ENCODE measurements at places on chromosomes 13 and 19.

DNA sequence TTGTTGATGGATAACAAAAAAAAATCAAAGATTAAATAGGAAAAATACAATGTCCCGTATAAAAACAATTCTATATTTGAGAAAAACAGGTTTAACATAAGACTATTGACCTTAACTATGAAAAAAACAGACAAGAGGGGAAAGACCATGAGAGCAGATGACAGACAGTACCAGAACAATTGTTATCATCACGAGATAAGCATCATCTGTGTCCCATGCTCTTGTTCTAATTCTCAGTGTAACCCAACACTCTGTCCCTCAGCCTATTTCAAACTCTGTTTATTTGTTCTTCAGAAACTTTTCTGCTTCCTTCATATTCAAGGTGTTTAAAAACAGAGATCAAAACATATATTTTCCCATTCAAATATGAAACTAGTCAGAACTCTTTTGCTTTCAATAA is 216.4 kb downstream of the PCDH9 start:
- DNase-seq: no peak

DNA sequence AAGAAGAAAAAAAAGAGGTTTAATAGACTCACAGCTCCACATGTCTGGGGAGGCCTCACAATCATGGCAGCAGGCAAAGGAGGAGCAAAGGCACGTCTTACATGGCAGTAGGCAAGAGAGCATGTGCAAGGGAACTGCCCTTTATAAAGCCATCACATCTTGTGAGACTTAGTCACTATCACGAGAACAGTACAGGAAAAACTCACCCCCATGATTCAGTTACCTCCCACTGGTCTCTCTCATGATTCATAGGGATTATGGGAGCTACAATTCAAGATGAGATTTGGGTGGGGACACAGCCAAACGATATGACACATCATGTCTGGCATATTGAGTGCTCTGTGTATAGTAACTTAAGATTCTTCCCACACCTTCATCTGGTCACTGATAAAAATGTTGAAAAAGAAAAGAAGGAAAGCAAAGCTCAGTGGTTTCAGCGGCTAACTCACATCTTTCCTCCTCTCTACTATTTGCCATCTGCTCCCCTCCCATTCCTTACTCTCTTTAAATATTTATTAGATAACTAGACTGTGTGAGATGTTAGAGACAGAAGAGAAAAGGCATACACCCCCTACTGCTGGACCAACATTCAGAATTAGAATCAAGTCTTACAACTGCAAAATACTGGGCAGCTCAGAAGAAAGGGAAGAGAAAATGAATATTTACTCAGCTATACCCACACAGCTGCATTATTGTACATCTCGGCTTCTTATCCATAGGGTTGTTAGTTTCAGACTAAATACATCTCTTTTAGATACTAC is 60.1 kb upstream of the AKAP11 start:
- DNase-seq: peak; percentile 8

DNA sequence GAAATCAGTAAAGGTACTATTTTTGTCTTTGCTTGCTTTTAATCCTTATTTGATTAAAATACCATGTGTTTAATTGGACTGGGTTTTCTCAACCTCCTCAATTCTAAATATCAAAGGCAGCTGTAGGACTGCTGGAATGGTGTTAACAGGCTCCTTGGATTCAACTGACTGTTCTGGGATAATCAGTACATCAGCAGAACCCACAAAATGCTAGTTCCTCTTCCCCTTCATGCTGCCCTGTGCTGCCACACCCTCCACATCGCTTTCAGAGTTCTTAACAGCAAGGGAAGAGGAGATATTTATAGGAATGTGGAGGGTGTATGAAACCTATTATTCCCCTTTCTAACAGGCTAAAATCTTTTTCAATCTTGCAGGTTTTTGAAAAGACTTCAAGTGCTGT is 82.4 kb downstream of the KCTD12 start:
- no peak for DNase-seq

- peak; percentile 38 for DNase-seq
Measured at GRCh38 chr13:42612021-42612765, 38.2 kb downstream of the TNFSF11 start.

- DNase-seq: no peak
Measured at GRCh38 chr13:50131920-50132903, 117.0 kb downstream of the KCNRG start.

DNA sequence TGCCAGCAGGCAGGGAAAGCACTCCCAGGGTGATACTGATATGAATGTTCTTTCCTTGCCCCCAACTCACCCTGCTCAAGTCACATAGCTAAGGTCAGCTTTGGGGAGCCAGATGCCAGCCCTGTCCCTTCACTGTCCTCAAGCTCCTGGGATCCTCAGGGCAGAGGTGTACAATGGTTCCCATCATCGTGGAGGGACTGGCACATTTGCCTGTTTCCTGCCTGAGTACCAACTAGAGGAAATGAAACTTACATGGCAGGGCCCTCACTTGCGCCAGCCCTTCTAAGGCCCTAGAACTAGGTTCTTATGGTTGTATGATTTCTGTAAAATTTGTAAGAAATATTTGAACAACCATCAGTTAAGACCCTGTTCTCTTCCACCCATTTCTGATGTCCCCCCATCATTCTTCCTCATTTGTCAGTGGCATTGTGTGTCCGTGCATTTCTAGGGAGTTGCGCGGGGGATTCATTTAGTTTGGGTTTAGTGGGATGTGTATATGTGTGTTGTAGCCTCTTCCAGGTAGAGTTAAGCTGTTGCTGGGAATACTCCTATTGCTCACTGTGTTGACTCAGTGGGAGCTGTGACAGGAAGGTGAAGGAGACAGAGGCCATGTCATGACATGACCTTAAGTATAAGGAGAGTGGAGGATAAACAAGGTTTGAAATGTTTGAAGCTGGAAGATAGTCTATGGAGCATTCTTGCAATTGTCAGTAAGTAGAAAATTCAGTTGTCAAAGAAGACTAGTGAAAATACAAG is 41.3 kb upstream of the RCBTB2 start:
- DNase-seq: no peak

- no peak for DNase-seq
Measured at GRCh38 chr13:49587311-49587847, 2.0 kb upstream of the RCBTB1 start.

GRCh38 chr13:98370806-98371515 is 193.9 kb upstream of the RNF113B start:
- DNase-seq: no peak

GRCh38 chr13:34469196-34469986 is 472.7 kb upstream of the NBEA start:
- peak; percentile 7 for DNase-seq

DNA sequence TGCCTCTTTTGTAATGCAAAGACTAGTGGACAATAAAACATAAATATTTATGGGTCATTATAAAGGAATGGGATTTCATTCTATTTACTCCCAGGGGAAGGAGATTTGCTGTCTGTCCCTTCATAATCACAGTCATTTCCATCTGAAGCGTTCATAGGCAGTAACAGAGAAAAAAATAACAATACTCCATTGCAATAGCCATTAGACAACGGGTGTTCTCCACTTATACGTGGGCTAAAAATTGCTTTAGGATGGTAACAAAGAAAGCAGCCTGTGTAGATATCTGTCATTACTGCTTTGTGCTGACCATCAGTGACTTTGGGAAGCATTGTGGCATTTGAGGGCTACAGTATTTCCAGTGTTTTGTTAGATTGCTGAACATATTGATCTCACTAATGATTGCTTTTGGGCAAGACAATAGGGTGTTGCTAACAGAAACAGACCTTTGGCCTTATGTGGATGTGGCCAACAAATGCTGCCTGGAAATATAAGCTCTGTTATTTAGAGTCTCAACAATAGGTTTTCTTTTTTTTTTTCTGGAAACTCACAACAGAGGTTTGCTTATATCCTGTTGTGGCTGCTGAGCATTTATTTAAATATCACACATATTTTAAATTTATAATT is 355.2 kb downstream of the MTUS2 start:
- DNase-seq: no peak

DNA sequence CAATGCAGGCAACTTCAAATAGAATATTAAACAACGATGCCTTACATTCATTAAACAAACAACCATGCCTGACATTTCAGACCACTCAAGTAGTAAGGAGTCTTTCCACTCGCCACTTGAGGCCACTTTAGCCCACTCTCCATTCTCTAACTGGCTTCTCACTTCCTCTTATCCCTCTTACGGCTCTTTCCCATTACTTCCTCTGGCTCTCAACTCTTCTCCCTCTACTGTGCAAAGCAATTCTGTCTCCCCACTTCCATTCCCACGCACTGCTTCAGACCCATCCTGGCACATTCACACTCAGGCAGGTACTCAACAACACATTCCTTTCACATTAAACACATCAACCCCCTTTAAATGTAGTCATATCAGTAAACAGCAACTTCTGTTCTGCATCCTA is 229.8 kb upstream of the IPO5 start:
- no peak for DNase-seq

GRCh38 chr19:9848060-9848459 is 12.9 kb downstream of the PIN1 start:
- no peak for DNase-seq
